ENCODE measurements at places on chromosomes 3 and 15.

DNA sequence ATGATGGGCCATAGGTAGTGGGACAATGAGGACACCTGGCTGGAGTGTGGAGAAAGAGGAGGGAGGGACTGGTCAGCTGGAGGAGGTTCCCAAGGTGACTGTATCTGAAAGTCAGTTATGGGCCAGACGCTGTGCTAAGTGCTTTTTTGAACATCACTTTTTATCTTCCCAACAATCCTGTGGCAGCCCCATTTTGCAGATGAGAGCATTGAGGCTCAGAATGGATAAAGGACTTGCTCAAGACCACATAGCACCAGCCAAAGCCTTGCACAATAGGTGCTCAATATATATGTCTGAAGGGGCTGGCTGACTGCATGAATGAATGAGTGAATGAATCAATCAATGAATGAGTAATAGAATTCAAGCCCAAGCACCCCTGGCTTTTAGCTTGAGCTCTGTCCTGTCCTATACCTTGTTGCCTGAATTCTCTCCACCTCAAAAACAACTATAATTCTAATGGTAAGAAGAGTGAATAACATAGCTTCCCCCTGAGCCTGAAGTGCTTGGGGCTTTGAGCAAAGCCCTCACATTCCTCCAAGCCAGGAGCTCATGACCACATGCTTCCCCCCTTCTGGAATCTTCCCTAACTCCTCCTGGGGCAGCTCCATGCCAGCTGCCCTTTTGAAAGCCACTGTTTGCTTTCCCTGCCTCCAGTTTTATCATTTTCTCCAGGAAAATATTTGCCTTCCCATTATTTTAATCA lies 150.9 kb downstream of the RPLP1 start:
- DNase-seq = no peak

- DNase-seq = no peak
Observed at GRCh38 chr3:44184319-44184953, 57.2 kb upstream of the TOPAZ1 start.

- no peak for DNase-seq
Observed at GRCh38 chr3:16311960-16312451, 47.0 kb downstream of the OXNAD1 start.

- no peak for DNase-seq
Observed at GRCh38 chr15:42344763-42345162, 14.5 kb upstream of the CAPN3 start.

- DNase-seq = no peak
Observed at GRCh38 chr15:44308415-44308814, 19.9 kb downstream of the GOLM2 start.

DNA sequence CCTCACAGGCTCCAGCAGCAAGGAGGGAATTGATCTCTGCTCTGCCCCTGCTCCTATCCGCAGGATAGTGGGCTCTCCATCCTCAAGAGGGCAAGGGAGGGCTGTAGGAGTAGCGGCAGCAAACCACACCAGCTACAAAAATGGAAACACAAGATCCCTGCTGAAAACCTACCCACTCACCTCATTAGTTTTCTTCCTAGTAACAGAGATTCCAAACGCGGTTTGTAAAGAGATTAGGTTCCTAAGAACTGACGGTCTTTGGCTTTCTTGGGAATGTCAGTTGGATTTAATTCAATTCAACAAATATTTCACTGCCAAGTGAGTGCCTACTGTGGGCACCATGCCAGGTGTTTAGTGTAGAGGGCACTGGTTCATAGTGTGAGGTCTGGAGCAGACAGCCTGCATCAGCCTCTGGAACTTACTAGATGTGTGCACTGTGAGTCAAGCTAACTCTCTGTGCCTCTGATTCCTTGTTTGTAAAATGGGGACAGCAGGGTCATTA lies 84.7 kb downstream of the MRPL46 start:
- DNase-seq = no peak

- DNase-seq = no peak
Observed at GRCh38 chr3:110799271-110799670, 272.3 kb upstream of the NECTIN3 start.

- DNase-seq = no peak
Observed at GRCh38 chr3:196737655-196738054, 2.0 kb upstream of the PAK2 start.

GRCh38 chr3:152266221-152266995 lies 2.3 kb upstream of the MBNL1 start:
- no peak for DNase-seq

GRCh38 chr15:77749236-77749997 lies 116.7 kb upstream of the LINGO1 start:
- no peak for DNase-seq

Data from chondrocyte (in vitro differentiated cells).